ENCODE measurements at places on chromosomes 1 and 21. TPM values are rescaled to one million over a fixed set of nuclear protein-coding genes. Genes with fewer than 3 reads are reported as not detected.
A peak's percentile ranks its signal among the peaks of the same experiment; 100 is the strongest.

The RGS13 gene
- 0.22 TPM for total RNA-seq

The ZNF648 gene
- not detected for total RNA-seq

The RXFP4 gene
- not detected for total RNA-seq

- no peaks in the 10 kb centered on the region for H3K4me1 ChIP-seq
- no peaks in the 10 kb centered on the region for H3K27me3 ChIP-seq
- H3K36me3 ChIP-seq, result peaks cover 8% of the 10 kb centered on the region
These were observed 7.4 kb downstream of the DNAJC11 start for GRCh38 chr1:6694121-6694713.

DNA sequence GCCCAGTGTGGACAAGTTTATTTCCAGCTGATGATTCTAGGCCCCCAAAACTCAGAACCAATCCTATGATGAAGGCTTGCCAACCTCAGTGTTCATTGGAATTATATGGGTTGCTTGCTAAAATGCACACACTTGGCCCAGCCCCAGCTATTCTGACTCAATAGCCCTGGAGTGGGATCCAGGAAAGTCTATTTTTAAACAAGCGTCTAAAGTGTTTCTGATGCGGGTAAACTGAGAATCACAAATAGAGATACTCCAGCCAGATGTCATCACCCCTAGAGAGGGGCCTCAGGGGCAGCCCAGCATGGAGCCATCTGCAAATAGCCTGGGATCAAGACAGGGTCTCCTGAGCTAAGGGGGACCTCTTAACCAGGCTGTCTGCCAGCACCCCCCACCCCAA, 46.0 kb downstream of the PKP1 start:
- no peak overlapping the region for H3K27ac ChIP-seq
- peaks cover 64% of the 10 kb centered on the region for H3K36me3 ChIP-seq
- no peaks in the 10 kb centered on the region for H3K27me3 ChIP-seq
- H3K4me3 ChIP-seq, result no peak overlapping the region
- DNase-seq, result no peak
- H3K4me1 ChIP-seq, result no peaks in the 10 kb centered on the region

GRCh38 chr1:193685986-193686385, 499.6 kb upstream of the B3GALT2 start:
- no peak for DNase-seq
- no peaks in the 10 kb centered on the region for H3K36me3 ChIP-seq
- no peaks in the 10 kb centered on the region for H3K4me1 ChIP-seq
- H3K27ac ChIP-seq, result no peak overlapping the region
- H3K4me3 ChIP-seq, result no peak overlapping the region
- H3K27me3 ChIP-seq, result no peaks in the 10 kb centered on the region

- no peak for DNase-seq
- no peak overlapping the region for H3K4me3 ChIP-seq
- no peak overlapping the region for H3K27ac ChIP-seq
- H3K4me1 ChIP-seq, result peaks cover 7% of the 10 kb centered on the region
- H3K36me3 ChIP-seq, result peaks cover 7% of the 10 kb centered on the region
These were observed 97.2 kb downstream of the SIM2 start for GRCh38 chr21:36796070-36796469.

DNA sequence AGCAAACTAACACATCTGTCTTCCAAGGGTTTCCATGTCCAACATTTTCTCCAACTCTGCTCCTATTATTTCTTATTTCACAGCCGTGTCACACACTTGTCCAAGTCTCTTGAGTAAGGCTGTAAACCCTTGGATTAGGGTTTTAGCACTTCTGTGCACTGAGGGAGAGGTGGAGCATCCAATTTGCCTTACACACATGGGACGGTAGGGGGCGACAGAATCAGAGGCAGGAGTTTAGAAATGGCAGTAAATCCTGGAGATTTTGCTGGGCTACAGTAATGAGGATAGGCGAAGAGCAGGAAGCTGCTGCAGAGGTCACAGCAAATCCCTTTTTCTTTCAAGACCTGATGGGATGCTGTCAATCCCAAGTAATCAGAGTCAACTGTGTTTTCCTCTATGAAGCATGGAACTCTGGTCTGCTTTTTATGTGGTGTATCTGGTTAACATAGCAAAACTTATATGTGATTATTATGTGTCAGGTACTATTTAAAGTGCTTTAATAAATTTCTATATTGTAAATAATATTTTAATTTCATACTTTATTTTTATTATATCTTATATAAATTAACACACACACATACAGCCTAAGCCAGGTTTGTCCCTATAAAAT, 15.4 kb upstream of the LCE5A start:
- H3K4me3 ChIP-seq, result no peak overlapping the region
- no peaks in the 10 kb centered on the region for H3K27me3 ChIP-seq
- no peak overlapping the region for H3K27ac ChIP-seq
- no peaks in the 10 kb centered on the region for H3K36me3 ChIP-seq
- DNase-seq, result peak; percentile 58

GRCh38 chr1:18174037-18174436, 66.4 kb downstream of the IGSF21 start:
- DNase-seq, result no peak
- no peak overlapping the region for H3K27ac ChIP-seq
- H3K27me3 ChIP-seq, result peaks cover 45% of the 10 kb centered on the region

DNA sequence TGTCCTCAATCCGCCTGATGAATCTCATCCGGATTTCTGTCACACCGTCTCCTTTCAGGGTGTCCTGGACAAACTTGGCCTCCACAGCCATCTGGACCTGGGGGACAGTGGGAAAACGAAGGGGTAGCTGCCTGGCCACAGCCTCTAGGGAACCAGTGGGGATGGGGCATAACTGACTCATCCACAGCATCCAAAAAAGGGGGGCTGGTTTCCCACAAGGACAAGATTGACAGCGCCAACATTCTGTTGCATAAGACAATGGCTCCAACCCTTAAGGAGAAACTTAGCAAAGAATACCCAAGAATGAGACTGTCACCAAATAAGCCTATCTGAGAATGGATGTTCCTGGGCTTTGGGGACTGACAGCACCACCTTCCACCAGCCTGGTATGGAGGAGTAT, 12.1 kb downstream of the TRAPPC3 start:
- no peaks in the 10 kb centered on the region for H3K27me3 ChIP-seq
- DNase-seq, result no peak
- peaks cover 53% of the 10 kb centered on the region for H3K4me1 ChIP-seq
- H3K4me3 ChIP-seq, result no peak overlapping the region
- H3K27ac ChIP-seq, result peak overlapping the region; percentile 70

- H3K27me3 ChIP-seq, result no peaks in the 10 kb centered on the region
- peaks cover 19% of the 10 kb centered on the region for H3K36me3 ChIP-seq
- no peak overlapping the region for H3K27ac ChIP-seq
- peaks cover 11% of the 10 kb centered on the region for H3K4me1 ChIP-seq
- no peak for DNase-seq
These were observed 41.3 kb upstream of the LAMC2 start for GRCh38 chr1:183144752-183145151.

DNA sequence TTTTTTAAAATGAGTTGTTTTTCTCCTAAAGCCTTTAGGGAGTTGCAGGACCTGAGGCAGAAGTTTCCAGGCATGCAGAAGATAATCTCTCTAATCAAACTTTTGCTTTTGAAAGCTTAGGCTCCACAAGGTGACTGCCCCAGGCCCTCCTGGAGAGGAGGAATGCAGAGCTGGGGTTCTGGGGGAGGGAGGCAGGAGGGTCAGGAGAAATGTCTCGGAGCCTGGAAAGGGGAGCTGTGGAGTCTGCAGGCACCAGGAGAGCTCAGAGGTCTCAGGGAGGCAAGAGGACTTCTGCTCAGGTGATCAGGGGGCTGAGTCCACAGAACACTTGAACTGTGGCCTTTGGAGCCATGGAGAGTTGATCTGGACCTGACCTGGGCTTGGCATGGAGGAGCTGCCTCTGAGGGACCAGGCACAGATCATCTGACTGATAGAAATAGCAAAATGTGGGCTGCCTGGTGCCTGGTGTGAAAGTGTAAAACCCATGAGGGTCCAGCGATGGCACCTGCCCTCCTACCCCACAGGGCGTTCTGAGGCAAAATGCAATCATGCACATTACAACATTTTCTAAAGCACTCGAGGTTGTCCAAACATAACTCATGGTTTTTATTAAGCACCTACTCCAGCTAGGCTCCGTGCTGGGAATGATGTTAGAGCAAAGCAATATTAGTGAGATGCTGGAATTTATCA, 10.0 kb upstream of the ABCG1 start:
- no peak for DNase-seq
- H3K27ac ChIP-seq, result no peak overlapping the region
- no peaks in the 10 kb centered on the region for H3K27me3 ChIP-seq
- H3K4me1 ChIP-seq, result peaks cover 9% of the 10 kb centered on the region

- peak overlapping the region; percentile 8 for H3K4me3 ChIP-seq
- peaks cover 12% of the 10 kb centered on the region for H3K36me3 ChIP-seq
- DNase-seq, result peak; percentile 43
- H3K27me3 ChIP-seq, result no peaks in the 10 kb centered on the region
- peak overlapping the region; percentile 86 for H3K27ac ChIP-seq
These were observed 30.9 kb upstream of the ANGPTL7 start for GRCh38 chr1:11158291-11158690.

- peaks cover 24% of the 10 kb centered on the region for H3K4me1 ChIP-seq
- no peaks in the 10 kb centered on the region for H3K27me3 ChIP-seq
- peak; percentile 42 for DNase-seq
- peak overlapping the region; percentile 48 for H3K4me3 ChIP-seq
- H3K27ac ChIP-seq, result peak overlapping the region; percentile 70
These were observed 77.8 kb upstream of the C1orf105 start for GRCh38 chr1:172342584-172343239.

GRCh38 chr1:226772446-226773139, 33.5 kb upstream of the ITPKB start:
- no peaks in the 10 kb centered on the region for H3K4me1 ChIP-seq
- H3K36me3 ChIP-seq, result no peaks in the 10 kb centered on the region
- H3K27ac ChIP-seq, result no peak overlapping the region
- DNase-seq, result no peak
- no peaks in the 10 kb centered on the region for H3K27me3 ChIP-seq
